ENCODE measurements at places on chromosomes 11 and 22. TPM values are rescaled to one million over a fixed set of nuclear protein-coding genes. Genes with fewer than 3 reads are reported as not detected.

The PLAAT3 gene
- 0.48 TPM for total RNA-seq

The MN1 gene
- total RNA-seq, result 0.07 TPM

DNA sequence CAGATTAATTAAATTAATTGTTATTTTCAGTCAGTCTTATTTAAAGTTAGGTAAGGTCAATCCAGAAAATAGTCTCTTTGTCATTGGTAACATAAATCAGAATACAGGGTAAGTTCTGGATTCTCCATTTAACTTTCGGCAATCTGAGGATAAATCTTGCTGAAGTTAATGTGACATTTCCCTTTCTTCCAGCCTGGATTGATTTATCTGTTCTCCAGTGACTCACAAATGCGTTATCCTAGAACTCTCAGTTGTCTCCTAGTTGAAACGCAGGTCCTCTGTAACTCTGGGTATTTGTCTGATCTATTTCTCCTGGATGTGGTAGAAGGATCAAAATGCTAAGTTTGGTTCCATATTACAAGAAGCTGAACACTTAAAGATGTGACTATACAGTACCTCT is 21.0 kb downstream of the OR51E1 start:
- no peaks in the 10 kb centered on the region for H3K36me3 ChIP-seq
- H3K4me1 ChIP-seq, result no peaks in the 10 kb centered on the region
- H3K4me3 ChIP-seq, result no peak overlapping the region
- H3K27ac ChIP-seq, result no peak overlapping the region
- no peak for DNase-seq
- H3K27me3 ChIP-seq, result no peaks in the 10 kb centered on the region

GRCh38 chr11:1820463-1821325 is 14.1 kb upstream of the SYT8 start:
- no peak overlapping the region for H3K4me3 ChIP-seq
- no peaks in the 10 kb centered on the region for H3K36me3 ChIP-seq

DNA sequence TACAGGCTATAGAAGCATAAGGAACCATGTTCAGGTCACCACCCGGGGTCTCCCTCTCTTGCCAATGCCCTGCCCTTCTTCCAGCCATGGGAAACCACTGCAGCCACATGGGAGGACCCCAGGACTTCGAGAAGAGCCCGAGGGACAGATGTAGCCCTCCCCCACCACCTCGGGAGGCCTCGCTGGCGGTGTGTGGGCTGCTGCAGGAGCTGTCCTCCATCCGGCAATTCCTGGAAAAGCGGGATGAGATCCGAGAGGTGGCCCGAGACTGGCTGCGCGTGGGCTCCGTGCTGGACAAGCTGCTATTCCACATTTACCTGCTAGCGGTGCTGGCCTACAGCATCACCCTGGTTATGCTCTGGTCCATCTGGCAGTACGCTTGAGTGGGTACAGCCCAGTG is 14.5 kb downstream of the HTR3A start:
- H3K27ac ChIP-seq, result no peak overlapping the region
- DNase-seq, result no peak
- H3K4me3 ChIP-seq, result no peak overlapping the region
- no peaks in the 10 kb centered on the region for H3K36me3 ChIP-seq
- H3K4me1 ChIP-seq, result peaks cover 12% of the 10 kb centered on the region

Data from Karpas-422 (cell line).